NCI-H524 (cell line): ENCODE measurements at places on chromosomes 2 and 18.
A peak's percentile ranks its signal among the peaks of the same experiment; 100 is the strongest.

- no peak for DNase-seq
Measured at GRCh38 chr2:16252251-16252650, 311.9 kb downstream of the MYCN start.

GRCh38 chr2:156423674-156424282 lies 12.4 kb upstream of the GPD2 start:
- no peak for DNase-seq

DNA sequence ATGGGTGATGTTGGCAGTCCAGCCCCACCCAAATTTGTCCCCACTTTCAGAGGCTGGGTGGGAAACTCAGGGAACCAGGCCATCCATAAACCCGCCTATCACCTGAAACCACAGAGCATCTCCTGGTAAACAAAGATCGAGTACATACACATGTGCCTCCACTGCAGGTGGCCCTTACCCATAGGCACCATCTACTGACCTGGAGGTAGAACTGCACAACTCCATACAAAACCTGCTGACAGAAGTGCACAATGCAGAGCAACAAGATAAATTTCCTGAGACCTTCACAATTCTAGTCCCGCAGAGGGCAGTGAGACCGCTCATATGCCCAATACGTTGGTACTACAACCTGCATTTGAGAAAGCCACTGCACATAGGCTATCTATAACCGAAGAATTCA lies 856.3 kb downstream of the SUCLG1 start:
- DNase-seq = no peak

- DNase-seq = no peak
Measured at GRCh38 chr2:100184055-100184737, 41.8 kb upstream of the AFF3 start.

DNA sequence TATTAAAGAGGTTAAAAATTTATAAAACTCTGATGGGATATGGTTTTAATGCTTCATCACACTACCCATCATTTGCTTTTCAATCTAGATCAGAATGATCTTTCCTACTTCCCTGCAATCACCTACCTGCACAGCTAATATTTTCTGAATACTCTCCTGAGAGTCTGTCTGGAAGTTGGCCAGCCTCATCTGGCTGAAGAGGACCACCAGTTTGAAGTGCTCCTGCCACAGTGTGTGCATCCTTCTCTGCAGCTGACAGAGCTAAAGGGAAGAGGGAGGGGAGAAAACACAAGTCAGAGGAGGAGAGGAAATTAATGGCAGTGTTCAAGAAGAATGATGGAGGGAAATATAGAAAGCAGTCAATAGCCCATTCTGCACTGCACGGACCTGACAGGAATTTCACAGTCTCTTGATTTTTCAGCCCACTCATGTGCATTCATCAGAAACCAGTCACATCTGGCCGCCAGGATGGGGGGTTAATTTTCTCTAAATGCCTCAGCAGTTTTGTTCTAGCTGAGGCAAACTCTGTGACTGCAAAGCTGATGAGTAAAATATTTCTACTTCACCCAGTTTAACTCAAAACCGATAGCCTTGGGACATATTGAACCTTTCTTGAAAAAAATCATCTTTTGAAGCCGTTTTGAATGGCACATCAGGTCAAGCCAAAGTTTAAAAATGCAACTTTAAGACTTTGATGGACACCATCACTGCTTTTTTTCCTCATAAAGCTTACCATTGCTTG lies 201.8 kb upstream of the KLHL14 start:
- DNase-seq = no peak

DNA sequence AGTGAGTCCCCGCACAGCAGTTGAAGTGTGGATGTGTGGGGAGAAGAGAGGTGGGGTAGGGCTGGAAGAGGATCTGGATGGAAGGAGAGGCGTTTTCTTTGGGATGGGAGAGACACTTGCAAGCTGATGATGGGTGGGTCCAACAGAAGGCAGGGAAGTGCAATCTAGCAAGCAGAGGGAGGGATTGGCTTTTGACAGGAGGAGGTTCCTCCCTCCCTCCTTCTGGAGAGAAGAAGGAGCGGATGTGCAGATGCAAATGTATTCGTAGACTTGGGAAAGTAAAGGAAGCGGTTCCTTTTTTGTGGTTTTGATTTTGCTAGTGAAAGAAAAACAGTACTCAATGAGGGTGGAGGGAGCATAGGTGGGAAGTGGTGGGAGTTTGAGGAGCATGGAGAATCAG lies 48.9 kb downstream of the LAMA3 start:
- no peak for DNase-seq

DNA sequence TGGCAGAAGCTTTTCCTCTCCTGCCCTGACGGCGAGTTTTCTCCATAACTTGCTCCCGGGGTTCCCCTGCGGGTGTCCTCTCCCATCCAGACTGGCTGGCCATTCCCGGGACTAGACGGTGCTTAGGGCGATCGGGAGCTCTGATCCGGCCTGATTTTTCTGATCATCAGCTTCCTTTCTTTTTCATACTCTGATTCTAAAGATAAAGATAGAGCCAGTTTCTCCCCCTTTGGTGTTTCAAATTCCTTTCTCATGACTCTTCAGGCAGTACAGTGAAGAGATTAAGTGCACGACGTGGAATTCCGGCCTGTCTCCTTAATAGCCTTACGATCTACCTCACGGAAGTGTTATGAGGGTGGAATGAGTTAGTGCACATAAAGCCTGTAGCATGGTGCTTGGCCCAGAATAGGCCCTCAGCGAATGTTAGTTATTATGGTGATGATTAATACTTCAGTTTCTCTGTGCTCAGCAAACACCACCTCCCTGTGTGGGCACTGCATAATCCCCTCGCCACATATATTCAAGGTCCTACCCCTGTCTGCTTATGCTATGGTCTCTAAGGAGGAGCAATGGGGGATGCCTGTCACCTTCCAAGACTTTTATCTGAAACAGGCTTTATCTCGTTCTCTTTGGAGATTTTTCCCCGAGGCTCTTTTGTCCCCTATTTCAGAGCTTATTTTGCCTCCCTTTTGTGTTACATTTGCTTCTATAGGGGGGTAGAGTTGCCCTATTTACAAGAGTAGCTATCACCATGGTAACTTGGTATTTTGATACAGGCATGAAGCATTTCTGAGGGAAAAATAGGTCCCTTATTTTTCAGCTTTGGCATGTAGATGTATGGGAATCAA lies 254.8 kb downstream of the CDH2 start:
- no peak for DNase-seq

DNA sequence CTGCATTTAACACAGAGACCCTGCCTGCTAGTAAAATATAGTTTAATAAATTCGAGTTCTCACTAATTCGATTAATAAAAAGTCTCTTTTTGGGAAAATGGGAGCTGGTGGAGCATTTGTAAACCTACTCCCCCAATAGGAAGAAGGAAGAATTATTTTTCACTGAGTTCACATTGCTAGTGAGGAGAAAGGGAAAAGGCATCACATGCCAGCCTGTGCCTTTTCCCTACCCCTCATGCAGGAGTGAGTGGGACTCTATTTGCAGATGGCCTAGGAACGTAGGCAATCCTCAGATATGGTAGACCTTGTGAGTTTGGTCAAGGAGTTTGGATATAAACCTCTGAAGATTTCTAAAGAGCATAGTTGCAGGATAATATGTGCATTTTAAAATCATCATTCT lies 218.4 kb upstream of the TRIB2 start:
- peak; percentile 10 for DNase-seq

DNA sequence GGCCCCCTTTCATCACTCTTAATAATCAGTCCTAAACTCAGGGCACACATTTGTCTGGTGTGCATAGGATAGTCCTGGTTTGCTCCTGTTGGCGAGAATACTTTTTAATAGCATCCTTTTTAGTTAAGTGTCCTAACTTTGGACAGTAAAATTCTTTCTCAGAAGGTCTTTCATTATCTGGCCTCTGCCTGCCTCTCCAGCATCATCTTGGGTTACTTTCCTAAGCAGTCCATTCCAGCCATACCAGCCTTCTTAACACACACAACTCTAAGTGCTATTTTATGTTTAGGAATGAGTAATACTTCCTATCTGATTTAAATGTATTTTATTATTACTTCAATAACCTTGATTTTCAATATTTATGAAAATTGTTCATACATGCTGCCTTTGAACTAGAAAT lies 151.0 kb downstream of the ACOXL start:
- no peak for DNase-seq

DNA sequence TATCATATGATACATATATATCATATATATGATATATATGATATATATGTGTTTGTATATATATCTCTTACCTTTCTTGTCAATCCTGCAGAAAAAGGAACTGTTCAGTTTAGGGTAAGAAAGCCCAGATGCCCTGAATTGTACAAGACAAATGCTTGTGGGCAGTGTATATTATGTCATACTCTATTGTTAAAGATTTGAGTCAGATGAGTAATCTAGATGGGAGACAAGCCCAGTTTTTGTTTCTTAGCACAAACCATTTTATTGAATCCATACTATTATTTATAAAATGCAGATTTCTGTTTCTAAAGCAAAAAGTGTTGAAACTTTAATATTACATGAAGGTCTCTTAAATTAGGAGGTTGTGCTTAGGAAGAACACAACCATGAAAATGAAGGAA lies 90.6 kb downstream of the VRK2 start:
- DNase-seq = no peak

GRCh38 chr2:166170356-166170755 lies 42.5 kb upstream of the SCN1A start:
- no peak for DNase-seq

GRCh38 chr18:79511271-79511670 lies 115.5 kb downstream of the NFATC1 start:
- DNase-seq = no peak

- no peak for DNase-seq
Measured at GRCh38 chr18:50151926-50152325, 43.0 kb downstream of the MYO5B start.

- no peak for DNase-seq
Measured at GRCh38 chr18:3156325-3156640, 63.5 kb downstream of the MYOM1 start.

DNA sequence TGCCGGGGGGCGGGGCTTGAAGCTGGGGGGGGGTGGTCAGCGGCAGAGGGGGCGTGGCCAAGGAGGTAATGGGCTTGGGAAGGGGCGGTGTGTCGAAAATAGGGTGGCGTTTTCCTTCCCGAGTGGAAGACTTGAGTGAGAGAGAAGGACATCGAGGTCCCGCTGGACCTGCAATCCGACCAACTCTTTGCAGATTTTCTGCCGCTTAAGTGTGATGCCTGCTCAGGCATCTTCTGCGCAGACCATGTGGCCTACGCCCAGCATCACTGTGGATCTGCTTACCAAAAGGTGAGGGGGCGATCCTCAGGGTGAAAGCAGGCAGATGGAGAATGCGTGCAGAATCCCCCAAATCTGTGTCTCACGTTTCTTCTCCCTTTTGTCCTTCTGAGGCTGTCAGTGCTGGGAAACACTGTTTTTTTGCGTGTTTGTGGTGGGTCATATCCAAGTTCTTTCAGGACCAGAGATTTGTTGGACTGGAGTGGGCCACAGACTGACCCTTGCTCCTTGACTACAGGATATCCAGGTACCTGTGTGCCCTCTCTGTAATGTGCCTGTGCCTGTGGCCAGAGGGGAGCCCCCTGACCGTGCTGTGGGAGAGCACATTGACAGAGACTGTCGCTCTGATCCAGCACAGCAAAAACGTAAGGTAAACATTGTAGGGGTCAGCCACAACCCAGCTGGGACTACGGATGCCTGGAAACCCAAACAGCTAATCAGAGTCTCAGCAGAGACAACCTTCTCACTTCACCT lies 727 bp downstream of the ZFAND2B start:
- DNase-seq = no peak

DNA sequence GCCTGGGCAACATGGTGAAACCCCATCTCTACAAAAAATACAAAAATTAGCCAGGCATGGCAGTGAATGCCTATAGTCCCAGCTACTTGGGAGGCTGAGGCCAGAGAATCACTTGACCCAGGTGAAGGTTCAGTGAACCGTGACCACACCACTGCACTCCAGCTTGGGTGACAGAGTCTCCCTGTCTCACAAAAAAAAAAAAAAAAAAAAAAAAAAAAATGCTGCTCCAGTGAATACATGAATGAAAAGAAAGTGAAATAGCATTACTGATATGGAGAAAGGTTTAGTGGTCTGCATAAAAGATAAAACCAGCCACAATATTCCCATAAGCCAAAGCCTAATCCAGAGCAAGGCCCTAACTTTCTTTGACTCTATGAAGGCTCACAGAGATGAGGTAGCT lies 44.5 kb downstream of the METTL8 start:
- no peak for DNase-seq

DNA sequence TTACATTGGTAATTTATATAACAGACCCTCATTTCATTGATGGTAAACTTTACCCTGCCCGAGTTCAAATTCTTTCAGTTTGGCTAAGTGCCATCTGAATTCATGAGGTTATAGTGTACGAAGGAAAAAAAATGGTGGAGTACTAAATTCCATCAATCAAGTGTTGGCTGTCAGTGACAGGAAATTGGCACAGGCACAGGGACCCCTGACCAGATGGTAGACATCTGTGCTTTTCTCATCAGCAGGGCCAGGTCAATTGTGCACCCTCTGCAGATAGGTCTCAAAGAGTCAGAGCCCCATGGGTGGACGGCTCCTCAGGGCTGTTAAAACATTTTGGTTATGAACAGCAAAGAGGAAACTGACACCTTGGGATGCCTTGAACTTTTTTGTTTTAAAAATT lies 439.2 kb downstream of the SETBP1 start:
- DNase-seq = peak; percentile 45

DNA sequence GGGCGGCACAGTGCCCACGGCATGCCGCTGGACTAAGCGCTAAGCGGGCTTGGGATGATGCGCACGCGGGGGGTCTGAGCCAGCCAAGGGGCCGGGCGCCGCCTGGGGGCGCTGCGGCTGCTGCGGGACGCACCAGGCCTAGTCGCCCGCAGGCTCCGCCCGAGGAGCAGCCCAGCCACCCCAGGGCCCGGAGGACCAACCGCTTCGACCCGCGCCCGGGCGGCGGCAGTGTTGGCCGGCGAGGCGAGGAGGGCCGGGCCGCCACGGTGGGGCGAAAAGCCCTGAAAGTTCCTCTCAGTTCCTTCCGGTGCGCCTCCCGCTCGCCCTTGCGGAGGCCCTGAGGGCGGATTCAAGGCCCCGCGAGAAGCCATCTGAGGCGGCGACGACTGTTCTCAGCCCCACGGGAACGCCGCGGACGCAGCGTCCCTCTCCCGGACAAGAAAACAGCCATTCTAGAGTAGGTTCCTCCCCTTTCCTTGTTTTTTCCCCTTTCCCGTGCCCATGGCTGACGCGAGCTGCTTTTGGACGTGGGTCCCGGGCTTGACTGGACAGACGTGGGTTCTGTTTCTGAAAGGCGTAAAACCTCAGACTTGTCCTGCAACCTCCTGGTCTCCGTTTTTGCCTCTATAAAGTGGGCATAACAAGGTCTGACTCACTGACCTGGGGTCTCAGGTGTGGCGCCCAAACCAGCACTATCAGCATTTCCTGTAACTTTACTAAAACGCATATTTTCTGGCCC lies at the start of gene ANKAR:
Gene ANKAR, plus strand, starts transcription at position 297 of the 739 bp plus-strand sequence. CDS start 1,821 bp downstream, outside the sequence.
- no peak for DNase-seq

DNA sequence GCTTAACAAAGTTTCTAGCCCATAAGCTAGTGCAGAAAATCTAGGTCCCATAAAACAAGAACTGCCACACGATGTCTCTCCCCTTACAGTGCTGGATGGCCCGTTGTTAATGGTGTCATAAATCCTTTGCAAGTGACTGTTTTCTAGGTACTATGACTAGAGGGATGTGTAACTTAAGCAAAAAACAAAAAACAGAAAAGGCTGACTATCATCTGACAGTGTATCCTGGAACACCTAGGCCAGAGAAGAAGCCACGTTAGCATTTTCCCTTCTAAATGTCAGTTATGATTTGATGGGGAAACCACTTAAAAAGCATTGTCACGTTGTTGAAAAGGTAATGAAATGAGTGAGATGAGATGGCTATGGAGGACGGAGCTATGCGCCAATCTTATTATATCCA lies 2.4 kb downstream of the CASP8 start:
- DNase-seq = no peak
